Activated T-helper 2 cell treated with anti-CD3 and anti-CD28 coated beads, Interferon-gamma antibody, Interleukin-2, Interleukin-4, amounts not matched to agents 10 μg/mL and 5 μg/mL and 100 μg/mL, durations not matched to agents 14 hours and 24 hours and 36 hours (primary cell): ENCODE measurements at places on chromosomes 1 and 21. TPM values are rescaled to one million over a fixed set of nuclear protein-coding genes. Genes with fewer than 3 reads are reported as not detected.

GRCh38 chr1:228092342-228093049, 10.0 kb downstream of the ARF1 start:
- no peak overlapping the region for H3K4me3 ChIP-seq
- no peak for DNase-seq
- no peaks in the 10 kb centered on the region for H3K27me3 ChIP-seq
- H3K27ac ChIP-seq: no peak overlapping the region

DNA sequence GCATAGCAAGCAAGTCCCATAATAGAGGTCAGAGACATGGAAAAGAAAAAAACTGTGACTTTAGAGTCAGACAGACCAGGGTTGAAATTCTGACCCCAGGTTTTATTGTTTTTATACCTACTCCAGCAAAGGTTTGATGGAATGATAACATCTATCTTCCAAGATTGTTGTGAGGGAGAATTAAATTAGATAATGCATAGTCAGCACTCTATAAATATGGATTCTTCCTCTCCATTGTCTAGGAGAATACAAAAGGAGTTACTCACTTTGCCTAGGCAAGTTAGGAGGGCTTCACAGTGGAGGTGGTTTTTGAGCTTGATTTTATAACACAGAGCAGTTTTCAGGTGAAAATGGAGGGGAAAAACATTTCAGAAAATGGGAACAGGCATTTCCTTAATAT, 46.9 kb downstream of the KIRREL1 start:
- no peaks in the 10 kb centered on the region for H3K4me1 ChIP-seq
- no peak overlapping the region for H3K27ac ChIP-seq
- no peak overlapping the region for H3K4me3 ChIP-seq
- H3K36me3 ChIP-seq: no peaks in the 10 kb centered on the region
- H3K27me3 ChIP-seq: no peaks in the 10 kb centered on the region

GRCh38 chr1:194068446-194069167, 882.2 kb upstream of the B3GALT2 start:
- no peaks in the 10 kb centered on the region for H3K36me3 ChIP-seq
- H3K4me3 ChIP-seq: no peak overlapping the region
- no peak for DNase-seq
- no peaks in the 10 kb centered on the region for H3K27me3 ChIP-seq
- no peak overlapping the region for H3K27ac ChIP-seq

GRCh38 chr1:35702508-35702907, 16.2 kb downstream of the C1orf216 start:
- H3K27me3 ChIP-seq: peaks cover 67% of the 10 kb centered on the region
- peaks cover 7% of the 10 kb centered on the region for H3K4me1 ChIP-seq
- H3K36me3 ChIP-seq: no peaks in the 10 kb centered on the region
- DNase-seq: no peak

DNA sequence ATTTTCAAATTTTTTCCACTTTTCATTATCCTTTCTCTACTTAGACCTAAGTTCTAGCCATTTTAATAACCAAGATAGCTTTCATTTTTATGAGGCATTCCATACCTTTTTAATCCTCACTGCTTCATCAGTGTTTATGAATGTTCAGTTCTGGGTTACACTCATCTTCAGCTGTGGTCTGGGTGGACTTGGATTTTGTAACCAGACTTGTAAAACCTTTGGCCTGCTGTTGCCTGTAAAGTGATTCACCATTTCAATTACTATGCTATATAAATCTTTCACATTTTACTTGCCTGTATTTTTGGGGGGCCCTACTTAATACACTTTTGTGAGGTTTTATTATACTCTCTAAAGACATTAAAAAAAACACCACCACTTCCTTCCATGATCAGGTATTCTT, 46.2 kb downstream of the USP25 start:
- H3K4me1 ChIP-seq: peaks cover 14% of the 10 kb centered on the region
- no peak for DNase-seq
- H3K4me3 ChIP-seq: no peak overlapping the region
- no peaks in the 10 kb centered on the region for H3K27me3 ChIP-seq
- peaks cover 24% of the 10 kb centered on the region for H3K36me3 ChIP-seq
- no peak overlapping the region for H3K27ac ChIP-seq

- H3K27ac ChIP-seq: no peak overlapping the region
- no peaks in the 10 kb centered on the region for H3K4me1 ChIP-seq
- no peaks in the 10 kb centered on the region for H3K36me3 ChIP-seq
- H3K27me3 ChIP-seq: no peaks in the 10 kb centered on the region
- no peak overlapping the region for H3K4me3 ChIP-seq
Measured at GRCh38 chr21:39972976-39973770, 105.9 kb downstream of the PCP4 start.

GRCh38 chr1:45622524-45623394, 1.1 kb downstream of the CCDC17 start:
- no peak overlapping the region for H3K4me3 ChIP-seq
- DNase-seq: no peak
- H3K4me1 ChIP-seq: no peaks in the 10 kb centered on the region
- no peaks in the 10 kb centered on the region for H3K27me3 ChIP-seq

GRCh38 chr1:20533635-20534034, 18.7 kb upstream of the FAM43B start:
- H3K27ac ChIP-seq: no peak overlapping the region
- no peak overlapping the region for H3K4me3 ChIP-seq
- H3K27me3 ChIP-seq: peaks cover 33% of the 10 kb centered on the region
- no peak for DNase-seq
- H3K4me1 ChIP-seq: no peaks in the 10 kb centered on the region
- no peaks in the 10 kb centered on the region for H3K36me3 ChIP-seq

The APCS gene
- not detected in 2 replicates for total RNA-seq

The HRNR gene
- total RNA-seq: not detected in 2 replicates

The CD1B gene
- not detected in 2 replicates for total RNA-seq

DNA sequence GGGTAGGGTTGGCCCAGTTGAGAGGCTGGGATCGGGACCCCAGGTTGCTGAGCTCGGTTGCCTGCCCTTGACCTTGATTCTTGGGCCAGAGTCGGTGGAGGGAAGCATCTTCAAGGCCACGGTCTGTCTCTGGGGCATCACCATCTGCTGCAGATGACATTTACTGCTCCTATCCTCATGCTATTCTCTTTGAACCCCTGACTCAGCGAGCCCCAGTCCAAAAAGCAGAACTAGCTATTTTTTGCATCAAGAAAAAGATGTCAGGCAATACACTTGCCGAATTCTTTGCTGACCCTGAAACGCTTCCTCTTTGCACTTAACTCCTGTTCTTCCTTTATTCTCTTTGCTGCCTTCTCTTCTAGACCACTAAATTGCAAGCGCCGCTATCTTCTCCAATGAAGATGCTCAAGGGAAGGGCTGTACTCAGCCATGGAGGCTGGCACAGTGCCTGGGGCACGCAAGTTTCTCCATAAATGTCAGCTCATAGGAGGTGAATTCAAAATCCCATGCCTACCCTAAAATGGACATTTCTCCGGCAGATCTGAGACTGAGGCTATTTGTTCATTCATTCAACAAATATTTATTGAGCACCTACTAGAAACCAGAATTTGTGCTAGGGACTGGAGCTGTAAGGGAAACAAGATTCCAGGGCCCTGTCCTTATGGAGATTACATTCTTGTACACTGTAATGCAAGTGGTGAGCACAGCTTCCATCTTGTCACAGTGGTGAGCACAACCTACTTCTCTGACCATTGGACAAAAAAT, 20.5 kb upstream of the CAPZB start:
- peaks cover 34% of the 10 kb centered on the region for H3K4me1 ChIP-seq
- no peak overlapping the region for H3K27ac ChIP-seq
- H3K4me3 ChIP-seq: no peak overlapping the region
- no peak for DNase-seq
- H3K27me3 ChIP-seq: no peaks in the 10 kb centered on the region
- no peaks in the 10 kb centered on the region for H3K36me3 ChIP-seq

GRCh38 chr1:219659005-219659600, 46.2 kb upstream of the ZC3H11B start:
- peaks cover 2% of the 10 kb centered on the region for H3K27me3 ChIP-seq
- no peak for DNase-seq
- H3K4me3 ChIP-seq: no peak overlapping the region
- peaks cover 9% of the 10 kb centered on the region for H3K4me1 ChIP-seq
- H3K36me3 ChIP-seq: no peaks in the 10 kb centered on the region
- H3K27ac ChIP-seq: no peak overlapping the region

DNA sequence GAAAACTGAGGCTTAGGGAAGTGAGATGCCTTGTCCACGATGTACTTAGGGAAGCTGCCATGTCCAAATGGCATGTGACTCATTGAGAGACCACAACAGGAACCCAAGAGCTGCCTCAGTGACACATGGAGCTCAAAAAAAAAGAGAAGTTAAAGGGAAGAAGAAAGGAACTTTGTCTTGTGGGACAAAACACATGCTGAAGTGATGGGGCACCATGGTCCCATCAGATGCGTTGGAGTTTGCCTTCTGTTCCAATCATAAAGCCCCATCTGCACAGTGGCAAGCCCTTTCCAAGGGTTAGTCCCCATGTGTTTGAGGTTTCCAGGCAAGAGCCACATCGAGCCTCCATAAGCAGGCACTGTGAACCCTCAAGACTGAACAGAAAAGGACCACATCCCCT, 8.0 kb downstream of the MED8 start:
- H3K36me3 ChIP-seq: peaks cover 56% of the 10 kb centered on the region
- peaks cover 2% of the 10 kb centered on the region for H3K4me1 ChIP-seq
- H3K27me3 ChIP-seq: no peaks in the 10 kb centered on the region
- no peak for DNase-seq
- H3K27ac ChIP-seq: peak overlapping the region; percentile 6
- no peak overlapping the region for H3K4me3 ChIP-seq

The HSD3B1 gene
- total RNA-seq: not detected in 2 replicates

DNA sequence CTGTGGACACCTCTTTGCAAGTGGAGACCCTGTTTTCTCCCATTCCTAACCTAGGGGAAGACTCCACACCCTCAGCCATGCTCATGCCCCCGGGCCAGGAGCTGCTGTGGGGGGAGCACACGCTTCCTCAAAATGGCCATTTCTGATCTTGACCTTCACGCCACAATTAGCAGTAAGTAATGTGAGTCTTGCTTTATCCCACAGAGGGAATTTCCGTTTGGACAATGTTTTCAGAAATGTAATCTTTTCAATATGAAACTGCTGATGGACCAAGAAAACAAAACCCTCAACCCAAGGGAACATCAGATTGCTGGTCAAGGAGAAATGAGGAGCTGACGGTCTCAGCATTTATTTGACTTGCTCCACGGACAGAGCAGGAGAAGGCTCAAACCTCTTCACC, 8.3 kb upstream of the KCNE1 start:
- H3K27me3 ChIP-seq: no peaks in the 10 kb centered on the region
- no peak overlapping the region for H3K27ac ChIP-seq
- peaks cover 32% of the 10 kb centered on the region for H3K36me3 ChIP-seq
- H3K4me1 ChIP-seq: peaks cover 39% of the 10 kb centered on the region
- H3K4me3 ChIP-seq: no peak overlapping the region
- DNase-seq: no peak

DNA sequence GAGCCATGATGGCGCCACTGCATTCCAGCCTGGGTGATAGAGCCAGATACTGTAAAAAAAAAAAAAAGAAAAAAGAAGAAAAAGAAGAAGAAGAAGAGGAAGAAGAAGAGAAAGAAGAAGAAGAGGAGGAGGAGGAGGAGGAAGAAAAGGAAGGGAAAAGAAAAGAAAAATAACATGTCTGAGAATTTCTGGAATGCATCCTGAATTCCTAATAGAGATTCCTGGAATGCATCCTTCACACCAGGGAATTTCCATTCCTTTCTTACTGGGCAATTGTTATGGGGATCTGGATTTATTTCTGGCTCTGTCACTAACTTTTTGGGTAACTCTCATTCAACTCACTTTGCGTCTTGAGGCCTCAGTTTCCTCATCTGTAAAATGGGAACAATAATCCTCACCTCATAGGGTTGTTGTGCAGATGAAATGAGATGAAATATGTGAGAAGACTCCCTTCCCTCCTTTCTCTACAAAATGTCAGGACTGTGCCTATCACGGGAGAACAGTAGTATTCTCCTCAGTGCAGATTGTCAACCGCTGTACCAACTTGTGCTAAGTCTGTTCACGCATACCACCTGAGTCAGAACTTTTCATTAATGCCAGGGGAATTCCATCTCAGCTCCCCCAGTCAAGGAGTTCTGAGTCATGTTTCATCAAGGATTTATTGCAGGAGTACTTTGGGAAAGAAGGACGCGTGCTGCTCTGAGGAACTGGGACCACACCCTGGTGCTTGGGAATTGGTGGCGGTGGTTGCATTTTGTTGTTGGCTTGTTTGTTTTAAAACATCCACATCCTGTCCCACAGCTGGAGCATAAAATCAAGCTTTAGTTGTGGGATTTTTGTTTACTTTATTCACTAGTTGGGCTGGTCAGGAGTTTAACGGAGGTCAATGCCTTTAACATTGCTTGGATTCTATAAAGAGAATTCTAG, 42.4 kb upstream of the ROR1 start:
- H3K4me1 ChIP-seq: no peaks in the 10 kb centered on the region
- H3K36me3 ChIP-seq: no peaks in the 10 kb centered on the region
- no peak for DNase-seq

The NPHP4 gene
- total RNA-seq: 19.0 and 20.2 TPM in 2 replicates

The C2CD4D gene
- 1.3 and 1.6 TPM in 2 replicates for total RNA-seq

The VSIG8 gene
- total RNA-seq: not detected in 2 replicates

DNA sequence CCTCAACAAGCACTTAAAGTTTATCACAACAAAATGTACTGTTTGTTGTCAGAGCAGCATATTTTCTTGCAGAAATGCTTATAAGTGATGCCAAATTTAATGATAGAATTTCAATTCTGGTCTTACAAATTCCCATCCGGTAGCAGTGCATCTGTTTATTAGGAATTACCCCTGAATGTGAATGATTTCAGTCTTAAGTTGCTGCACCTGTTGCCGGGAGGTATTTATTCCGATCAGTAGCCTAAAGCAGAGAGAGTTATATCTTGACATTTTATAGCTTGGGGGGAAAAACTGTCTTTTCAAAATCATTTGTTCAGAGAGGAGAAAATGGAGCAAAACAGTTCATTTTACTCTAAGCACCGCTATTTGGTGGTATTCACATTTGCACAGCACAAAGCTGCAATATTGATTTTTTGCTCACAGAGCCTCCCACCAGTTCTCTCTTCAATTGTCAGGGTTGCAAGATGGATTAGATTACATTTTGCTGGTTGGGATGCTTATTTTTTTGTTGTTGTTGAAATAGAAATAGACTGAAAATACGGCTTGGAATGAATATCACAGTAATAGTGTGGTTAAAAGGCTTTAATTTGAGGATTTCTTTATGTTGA, 98.6 kb downstream of the ADGRL2 start:
- no peak for DNase-seq

The NDC1 gene
- 32.4 and 33.9 TPM in 2 replicates for total RNA-seq

- peak overlapping the region; percentile 54 for H3K4me3 ChIP-seq
- peak overlapping the region; percentile 98 for H3K27ac ChIP-seq
- no peaks in the 10 kb centered on the region for H3K27me3 ChIP-seq
- peaks cover 66% of the 10 kb centered on the region for H3K4me1 ChIP-seq
- peak; percentile 45 for DNase-seq
Measured at GRCh38 chr1:15949453-15950245, 26.3 kb downstream of the ZBTB17 start.

DNA sequence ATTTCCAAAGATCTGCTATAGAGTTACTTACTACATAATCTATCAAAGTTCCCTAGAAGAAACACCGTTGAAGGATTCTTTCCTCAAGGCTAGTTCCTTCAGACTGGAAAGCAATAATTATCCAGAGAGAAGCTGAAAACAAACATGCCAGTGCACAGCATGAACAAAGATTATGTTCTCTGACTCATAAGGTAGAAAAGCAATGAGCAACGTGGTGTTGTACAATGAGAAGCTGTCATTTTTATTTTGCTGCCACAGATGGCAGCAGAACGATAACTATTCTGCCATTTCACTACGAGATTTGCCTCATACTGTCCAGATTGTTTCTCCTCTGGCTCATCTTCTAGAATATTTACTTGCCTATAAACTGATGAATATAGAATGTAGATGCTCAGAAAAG, 10.7 kb downstream of the EXTL2 start:
- H3K4me1 ChIP-seq: peaks cover 2% of the 10 kb centered on the region
- H3K36me3 ChIP-seq: peaks cover 9% of the 10 kb centered on the region
- no peak overlapping the region for H3K4me3 ChIP-seq
- DNase-seq: no peak

GRCh38 chr1:23908453-23909341, 4.5 kb downstream of the CNR2 start:
- H3K36me3 ChIP-seq: no peaks in the 10 kb centered on the region
- peaks cover 5% of the 10 kb centered on the region for H3K27me3 ChIP-seq
- DNase-seq: peak; percentile 20
